ENCODE measurements at places on chromosomes 5 and 9.

- no peak for DNase-seq
These were observed 60.3 kb downstream of the STX17 start for GRCh38 chr9:99966716-99967115.

DNA sequence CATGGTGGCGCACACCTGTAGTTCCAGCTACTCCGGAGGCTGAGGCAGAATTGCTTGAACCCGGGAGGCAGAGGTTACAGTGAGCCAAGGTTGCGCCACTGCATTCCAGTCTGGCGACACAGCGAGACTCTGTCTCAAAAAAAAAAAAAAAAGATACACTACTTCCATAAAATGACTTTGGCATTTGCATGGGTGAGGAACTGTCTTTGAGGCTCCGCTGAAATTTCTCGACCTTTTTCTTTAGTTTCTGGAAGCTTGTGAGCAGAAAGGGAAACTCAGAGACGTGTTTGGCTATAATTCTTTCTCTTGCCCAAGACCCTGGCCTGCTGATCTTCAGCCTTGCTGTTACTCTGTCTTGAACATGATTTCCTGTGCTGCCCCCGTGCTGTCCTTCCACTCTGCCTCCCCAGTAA, 37.3 kb downstream of the SPIN1 start:
- no peak for DNase-seq

DNA sequence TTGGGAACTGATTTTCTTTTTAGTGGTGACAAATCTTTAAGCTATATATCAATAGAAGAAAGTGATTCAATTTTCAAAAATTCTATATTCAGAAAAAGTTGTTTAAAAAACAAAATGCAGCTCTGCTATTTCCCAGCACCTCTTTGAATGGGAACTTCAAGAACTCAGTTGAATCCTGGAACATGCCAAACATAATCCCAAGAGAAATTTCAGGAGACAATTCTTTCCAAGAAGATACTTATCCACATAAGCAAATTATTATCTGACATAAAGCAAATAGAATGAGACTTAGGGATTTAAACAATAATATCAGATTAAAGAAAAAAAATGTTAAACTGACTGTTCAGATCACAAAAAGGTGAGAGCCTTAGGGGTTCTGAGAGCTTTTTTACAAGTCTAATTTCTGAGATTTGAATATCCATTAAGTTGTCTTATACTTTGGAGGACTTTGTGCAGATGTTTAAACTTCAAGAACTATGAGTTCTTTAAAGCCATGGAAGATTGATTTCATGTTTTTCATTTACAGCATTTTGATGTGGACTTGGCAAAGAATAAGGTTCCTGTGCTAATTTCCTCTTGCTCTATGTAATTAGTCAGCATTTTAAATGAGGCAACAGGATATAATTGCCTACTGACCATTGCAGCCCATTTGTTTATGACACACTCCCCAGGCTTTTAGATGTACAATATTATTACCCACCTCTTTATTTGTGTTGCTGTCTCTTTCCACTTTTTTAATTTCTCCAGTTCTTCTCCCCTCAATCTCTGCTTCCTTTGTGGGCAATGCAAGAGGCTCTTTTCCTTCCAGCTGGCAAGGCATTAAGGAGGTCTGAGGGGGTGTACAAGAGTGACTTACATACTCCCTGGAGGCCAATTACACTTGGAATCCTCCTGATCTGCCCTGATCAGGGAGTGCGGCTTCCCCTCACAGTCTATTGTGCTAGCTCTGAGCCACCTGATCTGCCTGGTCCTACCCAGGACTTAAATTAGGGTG, 419.1 kb downstream of the NR2F1-AS1 start:
- no peak for DNase-seq

- no peak for DNase-seq
These were observed 110.0 kb upstream of the RPS23 start for GRCh38 chr5:82388181-82388580.

GRCh38 chr9:13665418-13666066, 386.1 kb upstream of the MPDZ start:
- no peak for DNase-seq

GRCh38 chr5:176540476-176540899, 3.3 kb upstream of the RNF44 start:
- DNase-seq, result no peak

- no peak for DNase-seq
These were observed 204.2 kb upstream of the KLF4 start for GRCh38 chr9:107693625-107694326.

DNA sequence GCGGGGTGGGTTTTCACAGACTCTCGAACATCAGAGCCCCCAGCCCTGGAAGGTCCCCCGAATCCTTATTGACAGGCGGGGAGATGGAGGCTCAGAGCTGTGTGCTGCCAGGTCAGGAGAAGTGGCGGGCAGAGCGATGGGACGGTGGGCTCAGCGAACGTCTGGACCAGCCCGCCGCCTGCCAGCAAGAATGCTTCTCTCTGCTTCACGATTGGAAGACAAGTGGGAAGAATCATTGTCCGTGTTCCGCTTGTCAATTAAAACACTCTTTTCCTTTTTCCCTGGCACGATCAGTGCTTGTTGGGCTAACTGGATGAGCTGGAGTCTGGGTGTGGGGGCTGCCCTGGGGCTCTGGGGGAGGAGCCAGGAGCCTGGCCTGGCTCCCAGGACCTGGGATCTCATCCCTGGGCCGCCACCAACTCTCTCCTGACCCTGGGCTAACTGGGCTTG, 1.6 kb downstream of the COL5A1 start:
- DNase-seq, result no peak

Measured in stimulated activated CD8-positive, alpha-beta memory T cell treated with anti-CD3 and anti-CD28 coated beads, Interleukin-2, amount 100 ng/mL, for 1 hour (primary cell).